ENCODE measurements at places on chromosomes 3 and 15.
A peak's percentile ranks its signal among the peaks of the same experiment; 100 is the strongest.

DNA sequence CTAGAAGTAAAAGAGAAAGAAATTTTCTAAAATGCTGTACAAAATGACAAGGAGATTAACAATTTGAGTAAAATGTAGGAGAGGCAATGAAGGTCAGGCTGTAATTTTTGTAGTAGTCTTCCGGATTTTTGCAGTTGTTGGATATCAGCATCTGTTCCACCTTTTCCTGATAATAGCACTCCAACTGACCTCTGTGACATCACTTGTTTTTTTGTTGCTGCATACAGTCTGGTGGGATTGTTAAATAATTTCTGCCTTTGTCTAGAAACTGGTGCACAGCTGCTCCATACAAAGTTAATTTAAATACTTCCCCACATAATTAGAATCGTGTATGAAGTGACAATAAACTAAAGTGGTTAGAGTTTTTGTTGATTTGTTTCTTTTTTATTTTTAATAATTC, 731.4 kb downstream of the PLOD2 start:
- no peak for DNase-seq

- no peak for DNase-seq
Observed at GRCh38 chr15:101444807-101445508, 44.5 kb downstream of the PCSK6 start.

DNA sequence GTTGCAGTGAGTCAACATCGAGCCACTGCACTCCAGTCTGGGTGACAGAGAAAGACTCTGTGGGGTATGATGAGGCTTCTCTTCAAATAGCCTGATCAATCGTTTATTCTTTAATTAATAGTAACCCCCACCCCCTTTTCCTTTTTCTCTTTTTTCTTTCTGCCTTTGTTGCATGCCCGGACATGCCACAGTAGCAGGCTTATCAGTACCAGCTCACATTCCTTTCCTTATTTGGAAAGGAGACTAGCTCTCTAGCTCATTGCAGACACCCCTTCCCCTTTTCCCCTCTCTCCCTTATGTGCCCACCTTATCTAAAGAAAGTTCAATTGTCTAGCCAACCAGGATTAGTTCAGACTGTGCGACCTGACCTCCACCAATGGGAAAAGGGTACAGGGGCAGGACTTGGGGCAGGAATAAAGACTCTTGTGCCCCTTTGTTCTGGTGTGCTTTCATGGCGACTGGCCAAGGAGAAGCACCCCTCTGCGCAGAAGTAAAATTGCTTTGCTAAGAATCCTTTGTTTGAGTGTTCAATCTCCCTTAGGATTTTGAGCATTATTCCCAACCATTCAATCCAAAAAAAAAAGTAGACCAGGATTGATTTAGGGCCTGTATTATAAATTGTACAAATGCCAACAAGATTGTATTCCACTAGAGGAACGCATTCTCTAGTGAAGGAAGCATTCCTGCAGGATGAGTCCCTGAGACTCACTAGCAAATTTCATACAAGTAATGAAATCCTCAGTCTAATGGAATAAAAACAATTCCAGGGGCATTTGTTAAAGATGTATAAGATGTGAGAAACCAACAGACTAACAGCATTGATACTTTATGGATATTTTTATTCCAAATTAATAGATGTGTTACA, 95.8 kb upstream of the SNRPN start:
- peak; percentile 56 for DNase-seq

GRCh38 chr15:97482521-97482920, 478.0 kb upstream of the ARRDC4 start:
- DNase-seq: no peak

DNA sequence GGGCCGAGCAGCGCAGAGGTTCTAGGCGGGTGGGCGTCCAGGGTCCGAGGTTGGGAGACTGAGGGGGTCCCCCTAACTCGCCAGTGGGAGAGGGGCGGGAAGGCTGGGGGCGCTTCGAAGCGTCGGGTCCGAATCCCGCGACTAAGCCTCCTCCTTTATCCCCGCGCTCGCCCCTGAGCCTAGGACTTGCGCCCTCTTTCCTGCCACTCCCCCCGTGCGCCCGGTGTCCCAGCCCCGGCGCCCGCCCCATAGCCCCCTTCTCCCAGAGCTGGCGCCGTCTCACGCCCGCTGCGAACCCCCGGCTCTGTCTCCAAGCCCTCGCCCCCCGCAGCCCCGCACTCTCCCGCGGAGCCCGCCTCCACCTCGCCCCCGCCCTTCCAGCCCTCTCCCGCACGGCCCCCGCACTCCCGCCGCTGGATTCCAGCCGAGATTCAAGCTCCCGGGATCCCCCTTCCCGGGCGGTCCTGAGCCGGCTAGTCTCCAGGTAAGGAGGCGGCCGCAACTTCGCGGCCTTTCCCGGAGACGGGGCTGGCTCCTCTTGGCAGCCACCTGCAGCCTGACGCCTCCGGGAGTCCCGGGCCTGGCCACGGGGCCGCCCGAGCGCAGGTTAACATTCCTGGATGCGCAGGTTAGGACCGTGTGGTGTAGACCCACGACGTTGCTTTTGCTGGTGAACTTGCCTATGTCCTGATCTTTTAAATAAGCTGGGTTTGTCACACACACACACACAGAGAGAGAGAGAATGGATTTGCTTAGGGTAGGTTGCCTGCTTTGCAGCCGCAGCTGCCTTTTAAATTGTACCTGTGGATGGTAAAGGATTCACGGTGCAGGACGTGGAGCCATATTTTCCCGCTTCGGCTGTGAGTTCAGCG, 563 bp downstream of the PXYLP1 start:
- peak; percentile 58 for DNase-seq

GRCh38 chr3:45909542-45909941, 23.2 kb downstream of the CCR9 start:
- no peak for DNase-seq

- peak; percentile 42 for DNase-seq
Observed at GRCh38 chr15:64527263-64527984, 67.0 kb downstream of the ZNF609 start.

GRCh38 chr3:196159952-196160804, 51.0 kb downstream of the ZDHHC19 start:
- peak; percentile 74 for DNase-seq
